ENCODE measurements at places on chromosomes 16 and 17.
A peak's percentile ranks its signal among the peaks of the same experiment; 100 is the strongest.

GRCh38 chr16:4193920-4194319 lies 48.0 kb downstream of the SRL start:
- no peak for DNase-seq

DNA sequence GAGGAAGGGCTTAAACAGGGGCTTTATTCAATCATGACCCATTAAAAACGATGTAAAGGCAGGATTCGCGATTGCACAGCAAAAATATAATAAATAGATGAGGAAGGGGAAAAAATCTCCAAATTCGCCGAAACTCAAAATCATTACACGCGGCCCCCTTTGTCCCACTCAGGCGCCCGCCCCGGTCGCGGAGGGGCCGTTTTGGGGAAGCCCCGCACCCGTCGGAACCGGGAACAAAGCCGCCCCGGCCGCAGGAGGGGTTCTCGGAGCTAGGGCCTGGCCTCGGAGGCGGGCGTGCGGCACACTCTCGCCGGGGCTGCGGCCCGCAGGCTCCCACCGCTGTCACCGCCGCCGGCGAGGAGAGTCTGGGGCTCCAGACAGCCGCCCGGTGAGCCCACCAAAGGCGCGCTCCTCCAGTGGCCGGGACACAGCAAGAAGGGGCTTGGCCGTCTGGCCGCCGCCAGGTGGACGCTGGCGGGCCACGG lies 521 bp downstream of the C16orf87 start:
- DNase-seq = no peak

DNA sequence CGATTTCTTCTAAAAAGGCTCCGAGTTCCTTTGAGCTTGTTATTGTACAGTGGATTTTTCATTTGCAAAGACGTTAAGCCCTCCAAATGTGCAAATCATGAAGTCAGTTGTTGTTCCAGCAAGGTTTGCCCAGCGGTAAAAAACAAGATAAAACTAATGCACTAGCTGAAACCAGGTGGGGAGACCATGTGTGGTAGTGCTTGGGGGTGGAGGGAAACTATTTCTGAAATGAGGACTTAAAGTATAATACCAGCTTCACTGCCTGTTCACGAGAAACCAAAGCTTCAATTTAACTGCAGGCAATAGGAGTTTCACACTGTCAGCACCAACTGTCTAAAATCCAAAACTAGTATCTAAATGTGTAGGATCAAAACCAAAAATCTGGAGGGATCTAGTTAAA lies 22.3 kb downstream of the SMARCE1 start:
- no peak for DNase-seq

GRCh38 chr16:89312194-89312593 lies 94.7 kb downstream of the ZNF778 start:
- DNase-seq = no peak

- DNase-seq = no peak
Observed at GRCh38 chr16:86637744-86638143, 59.4 kb downstream of the FOXL1 start.

- DNase-seq = no peak
Observed at GRCh38 chr16:89484041-89484501, 6.3 kb downstream of the ANKRD11 start.

DNA sequence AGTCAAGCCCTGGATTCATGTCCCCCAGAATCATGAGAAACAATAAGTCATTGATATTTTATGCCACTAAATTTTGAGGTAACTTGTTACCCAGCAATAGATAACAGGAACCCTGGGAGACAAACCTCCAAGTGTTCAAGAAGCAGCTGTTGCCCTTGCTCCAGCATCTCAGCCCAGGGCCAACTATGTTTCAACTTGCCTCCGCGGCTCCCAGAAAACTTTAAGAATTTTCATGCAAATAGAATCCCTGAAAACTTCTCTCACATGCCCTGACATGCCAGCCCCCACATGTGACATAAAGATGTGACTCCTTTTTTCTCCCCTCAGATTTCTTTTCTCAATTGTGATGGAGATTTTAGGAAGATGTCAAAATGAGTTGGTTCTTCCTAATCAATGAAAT lies 22.8 kb downstream of the LYRM9 start:
- DNase-seq = no peak

- no peak for DNase-seq
Observed at GRCh38 chr17:81550285-81550684, 1.9 kb downstream of the FAAP100 start.

DNA sequence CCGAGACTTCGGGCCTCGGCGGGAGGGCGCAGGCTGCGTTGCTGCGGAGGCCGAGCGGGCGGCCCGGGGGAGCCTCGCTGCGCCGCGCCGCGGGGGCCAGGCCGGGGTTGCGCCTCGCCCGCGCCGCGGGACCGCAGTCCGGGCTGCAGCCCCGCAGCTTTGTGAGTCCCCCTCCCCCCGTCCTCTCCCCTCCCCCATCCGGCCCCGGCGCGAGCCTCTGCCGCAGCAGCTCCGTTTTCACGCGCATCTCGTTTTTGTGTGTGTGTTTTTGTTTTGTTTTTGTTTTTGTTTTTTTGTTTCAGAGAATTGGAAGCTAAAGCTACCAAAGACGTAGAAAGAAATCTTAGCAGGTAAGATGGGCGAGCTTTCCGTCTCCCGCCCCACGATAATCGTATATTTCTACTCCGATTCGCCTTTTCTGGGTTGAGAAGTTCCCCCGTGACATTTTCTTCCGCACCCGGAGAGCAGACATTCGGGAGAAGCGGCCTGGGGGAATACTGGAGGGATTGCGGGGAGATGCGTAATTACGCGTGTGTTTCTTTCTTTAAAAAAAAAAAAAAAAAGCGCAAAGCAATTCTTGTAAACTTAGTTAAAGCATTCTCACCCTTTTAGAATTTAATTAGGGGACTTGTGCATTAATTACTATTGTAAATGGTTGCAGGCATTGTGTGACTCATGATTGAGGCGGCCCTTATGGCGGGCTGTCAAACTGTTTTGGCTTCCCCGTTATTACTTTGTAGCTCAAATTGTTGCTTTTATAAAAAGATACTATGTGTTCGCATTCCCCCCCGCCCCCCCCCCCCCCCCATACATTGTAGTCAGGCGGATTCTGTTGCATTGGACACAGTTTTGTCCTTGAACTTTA lies 732 bp downstream of the TNRC6A start:
- DNase-seq = no peak

- no peak for DNase-seq
Observed at GRCh38 chr17:63503341-63503705, 19.8 kb upstream of the KCNH6 start.

- DNase-seq = no peak
Observed at GRCh38 chr16:84683691-84684591, 15.9 kb upstream of the USP10 start.

DNA sequence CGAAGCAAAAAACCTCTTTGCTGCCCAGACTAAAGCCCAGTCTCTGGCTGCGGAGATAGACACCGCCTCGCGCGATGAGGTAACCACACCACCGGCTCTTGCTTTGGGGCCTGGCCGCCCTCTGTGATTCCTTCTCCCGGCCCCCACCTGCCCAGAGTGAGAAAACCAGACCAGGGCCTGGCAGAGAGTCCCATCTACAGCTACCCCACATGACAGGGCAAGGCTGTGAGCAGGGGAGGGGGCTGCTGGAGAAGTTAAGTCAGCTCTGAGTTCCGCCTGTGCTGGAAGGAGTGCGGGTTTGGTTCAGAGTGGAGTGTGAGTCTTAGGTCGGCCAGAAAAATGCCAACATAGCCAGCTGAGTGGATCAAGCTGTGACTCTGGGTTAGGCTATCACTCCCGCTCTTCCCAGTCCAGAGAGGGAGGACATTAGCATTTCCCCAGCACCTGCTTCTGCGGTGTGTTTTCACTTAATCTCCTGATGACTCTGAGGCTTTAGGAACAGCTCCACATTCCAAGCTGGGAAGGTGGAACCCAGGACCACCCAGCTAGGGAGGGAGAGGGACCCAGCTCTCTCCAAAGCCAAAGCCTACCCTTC lies 139.0 kb downstream of the RAB11FIP4 start:
- no peak for DNase-seq

- DNase-seq = no peak
Observed at GRCh38 chr17:68698746-68699145, 97.6 kb upstream of the FAM20A start.

- DNase-seq = no peak
Observed at GRCh38 chr17:76911299-76912017, 43.3 kb downstream of the MGAT5B start.

DNA sequence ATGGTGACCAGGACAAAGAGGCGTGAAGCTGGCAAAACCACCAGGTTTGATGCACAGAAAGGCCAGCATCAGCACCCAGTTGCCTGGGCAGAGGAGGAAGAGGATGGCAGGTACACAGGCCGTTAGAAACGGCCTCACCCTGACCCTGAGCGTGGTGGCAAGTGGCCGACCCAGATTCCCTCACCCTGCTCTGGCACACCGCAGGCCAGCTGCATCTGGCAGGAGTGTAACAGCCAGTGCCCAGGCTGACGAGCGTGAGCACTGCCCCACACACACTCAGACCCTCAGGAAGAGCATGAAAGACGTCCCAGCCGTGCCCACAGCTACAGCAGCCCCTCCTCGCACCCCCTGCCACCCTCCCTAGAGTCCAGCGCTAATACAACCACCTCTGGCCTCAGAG lies 82.0 kb downstream of the ANKRD11 start:
- no peak for DNase-seq

- no peak for DNase-seq
Observed at GRCh38 chr16:21084631-21085225, 65.9 kb downstream of the DNAH3 start.

GRCh38 chr16:4372001-4372577 lies 441 bp downstream of the VASN start:
- DNase-seq = no peak

- no peak for DNase-seq
Observed at GRCh38 chr16:87914812-87915211, 21.5 kb downstream of the CA5A start.

DNA sequence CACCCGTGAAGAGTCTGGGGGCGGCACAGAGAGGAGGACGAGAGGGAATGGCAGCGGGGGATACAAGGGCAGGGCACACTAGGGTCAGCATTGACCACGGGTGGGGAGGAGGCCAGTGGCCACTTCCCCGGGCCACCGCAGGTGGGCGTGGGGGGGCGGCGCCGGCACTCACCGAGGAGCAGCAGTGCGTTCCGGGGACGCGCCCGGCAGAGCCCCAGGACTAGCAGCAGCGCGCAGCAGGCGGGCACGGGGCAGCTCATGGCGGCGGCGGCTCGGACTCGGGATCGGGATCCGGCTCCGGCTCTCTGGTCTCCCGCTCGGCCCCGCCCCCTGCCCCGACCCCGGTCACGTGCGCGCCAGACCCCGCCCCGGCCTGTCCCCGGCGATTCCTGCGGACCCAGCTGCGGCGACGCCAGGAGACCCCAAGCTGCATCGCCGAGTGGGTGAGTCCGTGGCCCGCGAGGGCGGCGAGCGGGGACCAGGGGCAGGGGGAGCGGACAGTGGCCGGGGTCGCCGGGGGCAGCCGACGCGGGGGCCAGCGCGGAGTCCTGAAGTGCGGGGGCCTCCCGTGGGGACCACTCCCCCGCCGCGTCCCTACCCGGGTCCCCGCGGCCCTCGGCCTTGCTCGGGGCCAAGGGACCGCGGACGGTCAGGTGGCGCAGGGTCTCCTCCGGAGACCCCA lies at the start of the genes SGSH and SLC26A11:
Gene SGSH, minus strand, starts transcription at position 280 of the 682 bp plus-strand sequence. Its CDS starts 20 bp downstream, at position 260.
Gene SLC26A11, plus strand, starts transcription at position 374 of the 682 bp plus-strand sequence. CDS start 1,134 bp downstream, outside the sequence.
- DNase-seq = no peak

GRCh38 chr17:13581925-13582324 lies 19.8 kb downstream of the HS3ST3A1 start:
- no peak for DNase-seq

DNA sequence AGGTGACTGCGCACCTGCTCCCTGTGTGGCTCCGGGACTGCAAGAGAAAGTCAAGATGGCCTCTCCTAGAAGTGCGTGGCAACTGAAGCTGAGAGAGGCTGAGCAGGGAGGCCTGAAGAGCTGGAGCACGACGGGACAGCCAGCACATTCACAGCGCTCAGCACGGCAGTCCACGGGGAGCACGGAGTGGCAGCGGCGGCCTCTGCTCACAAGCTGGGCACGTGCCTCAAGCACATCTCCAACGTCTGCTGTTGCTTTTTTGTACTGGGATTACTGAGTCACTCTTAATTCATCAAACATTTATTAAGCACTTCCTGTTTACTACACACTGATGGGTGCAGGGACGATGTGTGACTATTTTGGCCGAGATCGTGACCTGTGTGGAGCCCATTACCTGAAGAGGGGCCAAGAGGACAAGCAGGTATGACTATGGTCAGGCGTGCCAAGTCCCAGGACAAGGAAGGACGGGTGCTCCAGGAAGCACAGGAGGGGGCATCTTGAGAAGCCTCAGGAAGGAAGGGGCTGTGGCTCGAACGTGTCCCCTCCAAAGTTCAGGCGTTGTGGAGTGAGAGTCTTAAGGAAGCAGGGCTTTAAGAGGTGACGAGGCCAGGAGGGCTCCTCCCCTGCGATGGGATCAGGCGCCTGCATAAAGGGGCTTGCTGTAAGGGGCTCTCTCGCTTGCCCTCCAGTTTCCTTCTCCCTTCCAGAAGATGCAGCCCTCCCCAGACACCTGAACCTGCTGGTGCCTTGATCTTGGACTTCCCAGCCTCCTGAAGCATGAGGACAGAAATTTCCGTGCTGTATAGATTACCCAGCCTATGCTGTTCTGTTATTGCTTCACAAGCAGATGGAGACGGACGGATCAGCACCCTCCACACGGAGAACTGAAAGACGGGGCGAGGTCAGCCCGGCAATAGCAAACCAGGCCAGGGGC lies 105.8 kb downstream of the ADCY9 start:
- DNase-seq = no peak

- DNase-seq = peak; percentile 8
Observed at GRCh38 chr16:89052890-89053724, 40.5 kb upstream of the ACSF3 start.

GRCh38 chr17:30549864-30550511 lies 72.8 kb downstream of the GOSR1 start:
- DNase-seq = no peak

DNA sequence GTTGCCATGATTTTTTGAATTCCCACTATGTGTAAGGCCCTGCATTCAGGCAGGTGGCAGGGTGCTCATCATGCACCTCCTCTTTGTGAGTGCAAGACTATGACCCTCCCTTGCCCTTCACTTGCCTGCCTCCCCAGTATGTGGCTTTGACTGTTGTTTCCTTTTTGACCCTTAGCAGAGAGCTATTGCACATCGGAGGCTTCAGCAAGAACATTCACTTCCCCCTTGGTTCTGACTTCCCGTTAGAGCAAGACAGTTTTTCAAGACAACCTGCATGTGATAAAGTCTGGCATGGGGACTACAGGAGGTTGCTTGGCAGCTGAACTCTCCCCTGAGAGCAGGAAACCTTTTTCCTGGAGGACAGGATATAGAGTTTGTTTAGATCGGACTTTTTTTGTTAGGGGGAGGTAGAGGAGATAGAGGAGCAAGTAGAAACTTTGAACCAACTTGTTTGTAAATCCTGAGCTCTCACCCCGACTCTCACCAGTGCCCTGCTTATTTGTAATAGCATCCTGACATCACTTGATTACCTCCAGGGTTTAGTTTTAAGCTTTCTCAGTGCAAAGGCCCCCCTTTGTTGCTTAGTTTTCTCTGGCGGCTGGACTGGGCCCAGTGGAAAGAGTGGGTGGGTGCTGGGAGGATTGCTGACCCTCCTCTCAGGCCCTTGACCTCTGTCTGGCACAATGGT lies 34.3 kb downstream of the LIMD2 start:
- no peak for DNase-seq

GRCh38 chr16:89922477-89922883 lies 662 bp upstream of the TUBB3 start:
- DNase-seq = no peak
